ENCODE measurements at places on chromosomes 6 and 20.

GRCh38 chr6:16473184-16473907 is 235.0 kb downstream of the GMPR start:
- DNase-seq = no peak

DNA sequence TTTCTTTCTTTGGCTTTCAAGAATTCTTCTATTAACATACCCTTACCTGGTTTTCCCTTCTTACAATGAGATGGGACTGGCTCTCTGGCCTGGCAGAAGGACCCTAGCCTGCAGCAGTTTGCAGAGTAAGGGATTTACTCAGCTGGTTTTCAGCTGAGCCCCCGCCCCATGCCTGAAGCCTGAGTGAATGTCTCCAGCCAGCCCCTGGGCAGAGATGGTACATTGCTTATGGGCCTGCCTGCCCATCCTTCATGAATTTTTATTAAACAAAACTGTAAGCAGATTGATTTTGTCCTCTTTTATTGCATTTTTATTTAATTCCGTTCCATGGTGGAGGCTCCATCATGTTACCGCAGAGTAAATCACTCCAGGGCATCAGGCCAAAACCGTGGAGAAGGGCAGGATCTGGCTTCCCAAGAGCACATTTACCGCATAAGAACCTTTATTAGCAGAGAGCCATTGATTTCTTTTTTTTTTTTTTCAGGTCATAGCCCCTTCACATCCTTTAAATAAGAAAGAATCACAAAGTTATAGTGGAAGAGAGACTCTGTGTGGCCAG is 316.2 kb downstream of the DHX35 start:
- no peak for DNase-seq

DNA sequence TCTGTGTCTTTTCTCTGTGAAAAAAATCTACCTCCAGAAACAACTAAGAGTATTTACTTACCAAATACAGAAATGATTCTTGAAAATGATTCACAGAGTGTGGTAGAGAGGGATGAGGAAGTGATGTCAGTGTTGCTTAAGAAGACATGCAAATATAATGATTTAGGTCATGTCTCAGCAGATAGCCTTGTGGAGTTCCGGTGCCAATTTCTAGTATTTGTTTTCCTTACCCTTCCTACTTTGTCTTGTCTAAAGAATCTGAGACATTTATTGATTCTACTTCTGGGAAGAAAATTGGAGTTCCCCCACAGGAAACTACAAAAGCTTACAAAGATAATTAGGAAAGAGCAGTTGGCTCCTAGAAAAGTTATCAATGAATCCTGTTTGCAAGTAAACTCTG is 68.8 kb downstream of the GJA1 start:
- no peak for DNase-seq

DNA sequence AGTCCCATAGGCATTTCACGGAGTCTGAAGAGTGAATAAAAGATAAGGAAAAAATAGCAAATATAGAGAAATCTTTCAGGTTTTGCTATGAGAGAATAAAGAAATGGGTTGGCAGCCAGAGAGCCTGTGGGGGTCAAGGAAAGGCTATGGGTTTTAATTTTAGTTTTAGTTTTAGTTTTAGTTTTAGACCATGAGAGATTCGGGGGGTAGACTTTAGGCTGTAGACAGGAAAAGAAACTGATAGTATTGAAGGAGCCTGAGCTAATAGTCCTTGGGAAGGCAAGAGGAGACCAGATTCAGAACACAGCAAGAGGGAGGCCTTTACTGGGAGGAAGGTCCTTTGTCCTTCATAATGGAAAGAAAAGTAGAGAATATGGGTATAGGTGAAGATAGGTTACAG is 19.3 kb downstream of the DOP1A start:
- DNase-seq = no peak

GRCh38 chr6:38749473-38749872 is 34.4 kb downstream of the DNAH8 start:
- DNase-seq = no peak

GRCh38 chr20:32278199-32278643 is 770 bp downstream of the KIF3B start:
- DNase-seq = no peak

DNA sequence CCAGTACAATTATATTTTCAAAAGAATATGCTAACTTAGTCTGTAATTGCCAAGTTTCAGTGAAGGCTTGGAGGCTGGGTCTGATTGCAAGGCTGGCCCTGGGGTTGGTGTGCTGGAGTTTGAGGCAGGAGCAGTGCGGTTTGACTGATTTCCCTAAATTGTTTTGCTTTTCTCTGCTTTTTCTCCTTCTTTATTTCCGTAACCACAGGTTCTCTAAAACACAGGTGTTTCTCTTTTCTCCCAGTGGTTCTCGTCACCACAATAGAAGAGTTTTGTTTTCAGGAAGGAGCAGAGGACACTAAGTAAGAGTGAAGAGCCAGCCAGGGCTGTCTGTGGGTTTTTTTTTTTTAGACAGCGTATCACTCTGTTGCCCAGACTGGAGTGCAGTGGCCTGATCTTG is 8.2 kb upstream of the SNX9 start:
- no peak for DNase-seq

- no peak for DNase-seq
These were observed 4.7 kb downstream of the BCLAF1 start for GRCh38 chr6:136284909-136285308.

GRCh38 chr6:142385352-142385751 is 83.5 kb downstream of the ADGRG6 start:
- DNase-seq = no peak

GRCh38 chr6:18349386-18349785 is 37.8 kb upstream of the RNF144B start:
- DNase-seq = no peak

DNA sequence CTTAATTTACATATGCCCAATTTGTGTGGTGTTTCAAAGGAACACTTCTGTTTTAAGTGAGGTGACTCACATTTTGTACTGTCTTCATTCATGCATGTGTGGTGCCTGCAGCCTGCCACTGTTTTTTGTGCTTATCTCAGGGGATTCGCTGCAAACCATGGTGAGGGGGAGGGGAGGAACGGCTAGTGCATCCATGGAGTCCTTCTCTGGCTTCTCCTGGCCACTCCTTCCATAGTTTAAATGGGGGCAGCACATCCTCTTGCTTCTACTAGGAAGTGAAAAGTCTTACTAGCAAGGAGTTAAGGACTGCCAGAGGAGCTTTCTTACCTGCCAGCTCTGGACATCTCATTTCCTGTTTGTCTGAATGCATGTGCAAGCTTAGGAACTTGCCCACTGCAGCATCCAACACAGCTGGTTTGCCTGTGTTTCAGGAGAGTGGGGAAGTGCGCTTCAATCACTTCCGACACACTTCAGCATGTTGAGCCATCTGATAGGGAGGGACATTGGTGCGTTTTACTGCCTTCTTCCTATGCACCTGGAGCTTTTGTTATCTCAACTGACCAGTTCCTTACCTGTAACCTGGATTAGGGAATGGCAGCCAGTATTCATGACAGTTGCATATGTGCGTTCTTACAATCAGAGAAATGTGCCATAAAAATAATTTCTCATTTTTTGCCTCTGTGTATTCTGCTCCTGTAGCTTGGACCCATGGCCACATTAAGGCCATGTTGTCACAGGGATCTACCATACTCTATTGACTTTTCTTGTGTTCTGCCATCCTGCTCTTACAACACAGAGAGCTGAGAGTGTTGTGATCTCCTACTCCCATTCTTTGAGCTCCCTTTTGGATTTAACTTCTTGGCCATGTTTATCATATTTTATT is 211.3 kb downstream of the ARID1B start:
- DNase-seq = no peak

GRCh38 chr6:73263570-73263909 is 544 bp upstream of the KHDC1 start:
- DNase-seq = no peak

GRCh38 chr6:142726616-142727015 is 218.4 kb downstream of the HIVEP2 start:
- no peak for DNase-seq

- DNase-seq = no peak
These were observed 15.1 kb upstream of the RTF2 start for GRCh38 chr20:56453352-56453751.
